ENCODE measurements at places on chromosomes 12 and 14.

DNA sequence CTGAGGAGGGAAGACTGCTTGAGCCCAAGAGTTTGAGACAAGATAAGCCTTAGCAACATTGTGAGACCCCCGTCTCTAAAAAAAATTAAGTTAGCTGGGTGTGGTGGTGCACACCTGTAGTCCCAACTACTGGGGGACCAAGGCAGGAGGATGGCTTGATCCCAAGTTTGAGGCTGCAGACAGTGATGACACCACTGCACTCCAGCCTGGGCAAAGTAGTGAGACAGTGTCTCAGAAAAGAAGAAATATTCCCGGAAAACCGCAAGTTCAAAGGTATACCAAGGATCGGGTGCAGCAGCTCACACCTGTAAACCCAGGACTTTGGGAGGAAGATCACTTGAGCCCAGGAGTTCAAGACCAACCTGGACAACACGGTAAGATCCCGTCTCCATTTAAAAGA, 5.8 kb downstream of the PTGES3 start:
- DNase-seq = no peak

GRCh38 chr12:26226629-26227360, 31.4 kb downstream of the SSPN start:
- peak; percentile 20 for DNase-seq

DNA sequence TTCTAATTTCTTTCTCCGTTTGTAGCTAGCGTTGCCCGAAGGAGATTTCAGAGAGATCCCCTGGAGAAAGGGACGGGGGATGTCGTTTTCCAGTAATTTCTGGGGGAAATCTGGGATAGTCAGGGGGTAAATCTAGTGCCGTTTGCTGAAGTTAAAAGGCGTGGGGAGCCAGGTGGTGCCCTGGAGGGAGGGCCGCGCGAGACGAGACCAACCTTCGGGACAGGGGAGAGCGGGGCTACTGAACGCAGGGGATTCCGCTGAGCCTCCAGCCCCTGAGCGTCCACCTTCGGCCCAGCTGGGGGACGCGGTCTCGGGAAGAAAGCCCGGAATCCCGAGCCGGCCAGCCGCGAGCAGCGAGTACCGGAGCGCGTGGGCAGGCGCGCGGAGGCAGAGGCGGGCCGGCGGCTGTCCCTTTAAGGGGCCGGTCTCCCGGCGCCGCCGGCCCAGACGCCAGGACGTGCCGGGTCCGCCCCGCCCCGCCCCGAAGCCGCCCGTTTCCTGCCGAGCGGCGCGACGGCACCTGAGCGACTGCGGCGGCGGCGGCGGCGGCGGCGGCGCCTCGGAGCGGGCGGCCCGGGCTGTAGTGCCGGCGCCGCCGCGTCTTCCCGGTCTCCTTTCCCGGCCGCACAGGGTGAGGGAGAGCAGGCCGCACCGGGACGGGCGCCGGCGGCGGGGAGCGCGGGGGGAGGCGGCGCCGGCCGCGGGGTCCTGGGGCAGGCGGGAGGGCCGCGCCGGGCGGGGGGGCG, at the start of gene KTN1:
TSS of gene KTN1 (plus strand) at position 484 of the 746 bp plus-strand sequence. CDS start 31,842 bp downstream, outside the sequence.
- peak; percentile 86 for DNase-seq

DNA sequence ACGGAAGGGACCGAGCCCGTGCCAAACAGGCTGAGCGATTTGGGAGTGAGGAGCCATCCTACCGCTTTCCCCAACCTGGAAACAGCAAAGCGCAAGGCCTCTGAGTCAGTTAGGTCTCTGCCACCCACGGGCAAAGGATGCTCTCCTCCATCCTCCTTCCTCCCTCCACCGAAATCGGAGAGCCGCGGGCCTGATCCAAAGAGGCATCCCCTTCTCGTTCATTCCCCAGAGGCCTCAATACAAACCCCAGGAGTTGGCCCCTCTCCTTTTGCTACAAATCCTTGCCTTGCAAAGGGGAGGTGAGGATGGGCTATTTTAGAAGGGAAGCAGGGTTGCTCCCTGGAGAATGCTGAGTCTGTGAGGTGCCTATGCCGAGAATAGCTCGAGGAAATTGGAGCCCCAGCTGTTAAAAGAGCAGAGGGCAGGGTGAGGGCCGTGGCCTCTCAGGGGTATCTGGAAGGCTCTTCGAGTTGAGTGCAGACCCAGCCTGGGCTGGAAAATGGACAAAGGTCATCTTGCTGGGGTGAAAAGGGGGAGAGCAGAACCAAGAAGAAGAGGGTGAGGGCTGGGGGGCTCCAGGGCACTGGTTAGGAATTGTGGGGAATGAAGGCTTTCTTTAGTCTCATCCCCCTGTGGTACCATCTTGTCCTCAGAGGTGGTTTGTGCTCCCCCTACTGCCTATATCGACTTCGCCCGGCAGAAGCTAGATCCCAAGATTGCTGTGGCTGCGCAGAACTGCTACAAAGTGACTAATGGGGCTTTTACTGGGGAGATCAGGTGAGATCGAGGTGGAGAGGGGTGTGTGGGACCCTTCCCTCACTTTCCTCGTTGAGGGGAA, 1.1 kb downstream of the TPI1 start:
- DNase-seq = no peak

GRCh38 chr12:52327830-52328500, 6.8 kb upstream of the KRT83 start:
- no peak for DNase-seq

- no peak for DNase-seq
Observed at GRCh38 chr12:96878704-96879103, 28.4 kb upstream of the NEDD1 start.

DNA sequence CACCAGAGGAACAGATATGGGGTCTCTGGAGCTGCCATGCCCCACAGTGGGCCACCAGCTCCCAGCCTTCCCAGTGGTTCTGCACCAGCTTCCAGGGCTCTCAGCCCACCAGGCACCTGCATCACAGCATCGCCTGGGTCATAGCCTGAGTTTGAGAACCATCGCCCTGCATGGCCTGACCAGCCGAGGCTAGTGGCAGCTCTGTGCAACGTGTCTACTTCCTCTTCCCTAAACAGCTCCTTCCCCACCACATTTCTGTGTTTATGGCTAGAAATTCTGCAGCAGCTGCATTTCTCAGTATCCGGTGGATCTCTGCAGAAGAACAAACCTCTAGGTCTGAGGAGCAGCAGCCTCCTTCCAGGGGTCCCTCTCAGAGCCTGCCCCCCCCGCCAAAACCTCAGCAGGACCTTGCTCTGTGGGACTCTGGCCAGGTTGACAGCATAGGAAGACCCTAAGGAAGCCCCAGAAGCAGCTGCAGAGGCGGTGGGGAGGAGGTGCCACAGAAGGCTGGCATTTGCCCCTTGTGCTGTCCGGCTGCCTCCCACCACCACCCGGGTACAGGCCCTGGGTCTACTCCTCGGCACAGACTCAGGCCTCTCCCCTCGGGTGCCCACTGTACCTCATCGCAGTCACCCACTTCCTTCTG, 47.7 kb downstream of the PSMA6 start:
- no peak for DNase-seq

- no peak for DNase-seq
Observed at GRCh38 chr12:3836641-3837040, 36.6 kb downstream of the PARP11 start.

DNA sequence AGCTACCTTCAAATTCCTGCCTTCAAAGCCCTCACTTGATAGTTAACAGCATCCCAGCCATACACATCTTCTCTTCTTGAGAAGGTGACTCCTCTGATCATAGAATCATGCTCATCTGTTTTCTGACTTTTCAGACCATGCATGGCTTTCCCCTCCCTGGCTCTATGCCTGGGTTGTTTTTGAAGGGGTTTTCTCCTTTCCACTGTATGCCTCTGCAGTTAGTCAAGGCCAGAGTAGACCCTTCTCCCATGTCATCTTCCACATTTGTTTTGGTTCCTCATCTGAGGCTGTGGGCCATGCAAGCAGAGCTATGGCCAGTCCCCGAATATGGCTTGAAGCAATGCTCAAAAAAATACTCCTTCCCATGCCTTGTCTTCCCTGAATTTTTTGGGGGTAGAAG, 14.3 kb upstream of the MCRS1 start:
- no peak for DNase-seq

DNA sequence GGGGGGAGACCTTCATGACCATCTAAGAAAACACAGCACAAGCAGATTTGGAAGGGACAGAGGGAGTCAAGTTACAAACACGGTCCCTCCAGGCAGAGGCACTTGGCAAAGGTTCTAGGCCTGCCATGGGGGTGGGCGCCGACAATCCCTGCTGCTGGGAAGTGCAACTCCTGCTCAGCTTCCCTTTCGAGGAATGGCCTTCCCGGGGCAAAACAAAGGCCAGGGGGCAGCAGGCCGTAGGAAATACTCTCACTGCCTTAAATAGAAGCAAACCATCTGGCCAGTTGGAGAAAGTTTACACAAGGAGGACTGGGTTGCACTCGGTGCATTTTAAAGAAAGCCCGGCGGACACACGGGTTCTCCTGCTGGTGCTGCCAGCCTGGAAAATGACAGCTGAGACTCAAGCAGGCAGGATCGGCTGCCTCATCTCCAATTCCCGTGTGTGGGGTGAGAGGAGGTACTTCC, 65.8 kb downstream of the ITPK1 start:
- peak; percentile 28 for DNase-seq

- DNase-seq = no peak
Observed at GRCh38 chr14:101182476-101182875, 279.0 kb upstream of the RTL1 start.

GRCh38 chr12:52879394-52880351, 25.2 kb downstream of the KRT8 start:
- peak; percentile 60 for DNase-seq

- no peak for DNase-seq
Observed at GRCh38 chr14:105311838-105312237, 2.7 kb upstream of the PACS2 start.

All from DMS79 treated with DMSO at 0.1 percent for 48 hours (cell line).